Dermis microvascular lymphatic vessel endothelial cell (primary cell): ENCODE measurements at places on chromosomes 1 and 21.

DNA sequence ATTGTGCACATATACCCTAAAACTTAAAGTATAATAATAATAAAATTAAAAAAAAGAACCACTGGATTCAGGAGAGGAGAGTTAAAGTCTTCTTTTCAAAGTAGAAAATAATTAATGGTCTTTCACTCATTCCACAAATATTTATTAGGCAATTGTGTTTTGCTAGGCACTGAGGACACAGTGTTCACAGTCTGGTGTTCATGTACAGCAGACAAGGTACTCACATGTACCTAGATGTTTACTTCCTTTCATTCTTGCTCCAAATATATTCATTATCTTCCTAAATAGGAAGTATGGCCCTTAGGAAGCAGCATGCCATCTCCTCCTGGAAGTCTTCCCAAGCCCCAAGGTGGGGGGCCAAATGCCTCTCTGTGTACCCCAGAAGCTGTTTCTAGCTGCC lies 265.0 kb downstream of the NPHP4 start:
- no peak for DNase-seq

- peak; percentile 68 for DNase-seq
Observed at GRCh38 chr1:206912445-206913095, 9.2 kb downstream of the FCMR start.

GRCh38 chr1:56472860-56473259 lies 106.5 kb downstream of the PLPP3 start:
- DNase-seq, result no peak

DNA sequence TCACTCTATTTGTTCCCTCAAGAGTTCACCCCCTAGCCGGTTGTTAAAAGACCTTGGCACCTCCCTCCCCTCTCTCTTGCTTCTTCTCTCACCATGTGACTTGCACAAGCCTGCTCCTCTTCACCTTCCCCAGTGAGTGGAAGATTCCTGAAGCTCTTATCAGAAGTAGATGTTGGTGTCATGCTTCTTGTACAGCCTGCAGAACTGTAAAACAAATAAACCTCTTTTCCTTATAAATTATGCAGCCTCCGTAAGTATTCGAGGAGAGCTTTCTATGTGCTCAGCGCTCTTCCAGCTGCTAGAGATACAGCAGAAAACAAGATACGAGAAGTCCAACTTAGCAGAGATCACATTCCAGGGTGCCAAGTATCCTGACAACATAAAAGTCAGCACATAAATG lies 147.0 kb upstream of the RUNX1 start:
- no peak for DNase-seq

DNA sequence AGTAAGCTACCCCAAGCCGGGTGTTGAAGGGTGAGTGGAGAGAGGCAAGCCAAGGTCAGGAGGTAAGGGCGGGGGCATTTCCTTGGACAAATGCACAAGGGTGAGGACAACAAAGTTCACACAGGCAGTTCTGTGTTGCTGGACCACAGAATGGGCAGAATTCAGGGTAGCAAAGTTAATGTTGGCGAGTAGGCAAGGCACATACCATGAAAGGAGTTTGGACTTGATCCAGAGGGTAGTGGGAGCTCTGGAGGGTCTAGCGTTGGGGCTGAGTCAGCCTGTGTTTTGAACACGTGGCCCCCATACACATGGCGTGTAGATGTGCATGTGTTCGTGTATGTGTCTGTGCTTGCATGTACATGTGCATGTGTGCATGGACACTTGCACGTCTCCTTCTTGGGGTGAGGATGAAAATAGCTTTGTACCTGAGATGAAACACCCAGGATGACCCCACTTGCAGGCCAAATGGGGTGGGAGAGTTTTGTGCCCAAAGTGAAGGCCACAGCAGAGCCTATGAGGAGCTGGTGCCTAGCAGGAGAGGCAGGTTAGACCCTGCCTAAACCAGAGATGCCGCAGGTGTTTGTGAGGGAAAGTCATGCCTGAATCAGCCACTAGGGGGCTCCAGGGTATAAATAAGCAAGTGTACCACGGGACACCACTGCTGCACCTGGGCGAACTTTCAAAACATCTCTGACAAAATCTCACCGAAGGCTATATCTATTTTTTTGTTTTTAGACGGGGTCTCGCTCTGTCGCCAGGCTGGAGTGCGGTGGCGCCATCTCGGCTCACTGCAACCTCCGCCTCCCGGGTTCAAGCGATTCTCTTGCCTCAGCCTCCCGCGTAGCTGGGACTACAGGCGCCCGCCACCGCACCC lies 21.8 kb downstream of the SLC27A3 start:
- DNase-seq, result peak; percentile 56

DNA sequence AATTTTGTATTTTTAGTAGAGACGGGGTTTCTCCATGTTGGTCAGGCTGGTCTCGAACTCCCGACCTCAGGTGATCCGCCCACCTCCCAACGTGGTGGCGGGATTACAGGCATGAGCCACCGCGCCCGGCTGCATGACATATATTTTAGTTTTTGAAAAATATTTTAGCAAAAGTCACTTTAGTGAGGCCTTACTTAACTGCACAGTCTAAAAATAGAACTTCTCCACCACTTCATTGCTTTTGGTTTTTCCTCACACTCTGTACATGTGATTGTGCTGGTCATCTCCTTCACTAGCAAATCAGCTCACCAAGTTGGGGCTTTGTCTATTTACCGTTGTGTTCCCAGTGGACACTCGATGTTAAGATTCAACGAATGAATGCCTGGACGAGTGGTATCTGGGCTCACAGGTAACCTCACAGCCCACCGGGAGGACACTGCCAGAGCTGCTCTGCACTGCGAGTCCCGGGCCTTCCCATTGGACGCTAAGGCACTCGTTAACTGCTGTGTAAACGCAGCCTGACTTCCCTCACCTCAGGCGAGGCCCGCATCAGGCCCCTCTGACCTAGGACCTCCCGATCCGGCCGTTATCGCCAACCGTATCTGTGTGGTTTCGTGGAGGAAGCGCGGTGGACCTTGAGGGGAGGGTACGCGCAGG lies 14.0 kb upstream of the ZNF692 start:
- peak; percentile 52 for DNase-seq

GRCh38 chr1:223843934-223844786 lies 1.6 kb downstream of the TP53BP2 start:
- no peak for DNase-seq

- no peak for DNase-seq
Observed at GRCh38 chr1:168958562-168959289, 147.8 kb upstream of the ATP1B1 start.

GRCh38 chr1:167762061-167762746 lies 40.4 kb downstream of the MPZL1 start:
- no peak for DNase-seq

DNA sequence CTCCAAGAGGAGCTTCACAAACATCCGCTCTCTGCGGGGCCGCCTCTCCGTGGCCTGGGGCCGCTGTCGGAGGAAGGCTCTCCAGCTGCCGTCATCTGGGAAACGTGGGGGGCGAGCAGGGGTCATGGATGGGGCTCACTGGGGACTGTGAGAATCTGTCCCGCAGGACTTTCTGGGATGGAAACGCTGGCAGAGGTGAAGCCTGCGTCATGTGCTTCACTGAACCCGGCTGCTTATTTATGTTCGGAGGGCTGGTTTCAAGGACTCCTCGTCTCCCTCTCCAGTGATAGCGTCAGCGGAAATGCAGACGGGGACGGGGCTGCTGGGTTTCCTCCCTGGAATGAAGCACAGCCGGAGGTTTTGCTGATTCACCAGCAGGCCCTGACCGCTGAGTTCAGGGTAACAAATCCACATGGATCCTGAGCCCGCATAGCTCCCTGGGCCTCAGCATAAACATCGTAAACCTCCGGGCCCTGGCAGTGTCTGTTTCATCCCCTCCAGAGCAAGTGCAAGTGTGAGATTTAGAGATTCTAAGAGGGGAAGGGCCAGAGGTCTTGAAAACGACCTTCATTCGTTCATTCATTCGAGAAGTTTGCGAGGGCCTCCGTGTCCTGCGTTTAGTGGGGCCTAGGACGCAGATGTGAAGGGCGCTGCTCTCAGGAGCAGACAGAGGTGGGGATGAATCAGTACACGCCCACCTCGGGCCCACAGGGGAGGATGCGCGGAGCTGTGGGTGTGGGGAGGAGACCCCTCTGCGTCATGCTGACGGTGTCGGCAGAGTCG lies 7.0 kb upstream of the POFUT2 start:
- DNase-seq, result peak; percentile 99

- DNase-seq, result no peak
Observed at GRCh38 chr21:44532712-44533111, 7.3 kb downstream of the KRTAP10-1 start.

DNA sequence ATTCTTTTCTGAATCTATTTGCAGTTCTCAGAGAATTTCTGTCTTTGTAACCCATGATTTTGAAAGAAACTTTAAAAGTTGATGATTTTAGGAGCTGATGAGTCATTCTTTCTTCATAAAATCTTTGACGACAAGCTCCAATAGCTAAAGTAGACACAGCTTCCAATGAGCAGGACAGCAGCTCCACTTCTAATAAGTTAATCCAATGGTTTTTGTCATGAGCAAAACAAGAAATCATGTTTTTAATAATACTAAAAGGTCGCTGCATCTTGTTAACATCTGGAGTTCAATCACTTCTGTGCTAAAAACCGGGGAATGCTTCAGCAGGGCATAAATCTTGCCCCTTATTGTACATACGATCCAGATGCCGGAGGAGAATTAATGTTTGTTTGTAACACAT lies 48.9 kb upstream of the GORAB start:
- DNase-seq, result no peak

- no peak for DNase-seq
Observed at GRCh38 chr1:45123358-45123757, 83.0 kb downstream of the ZSWIM5 start.

DNA sequence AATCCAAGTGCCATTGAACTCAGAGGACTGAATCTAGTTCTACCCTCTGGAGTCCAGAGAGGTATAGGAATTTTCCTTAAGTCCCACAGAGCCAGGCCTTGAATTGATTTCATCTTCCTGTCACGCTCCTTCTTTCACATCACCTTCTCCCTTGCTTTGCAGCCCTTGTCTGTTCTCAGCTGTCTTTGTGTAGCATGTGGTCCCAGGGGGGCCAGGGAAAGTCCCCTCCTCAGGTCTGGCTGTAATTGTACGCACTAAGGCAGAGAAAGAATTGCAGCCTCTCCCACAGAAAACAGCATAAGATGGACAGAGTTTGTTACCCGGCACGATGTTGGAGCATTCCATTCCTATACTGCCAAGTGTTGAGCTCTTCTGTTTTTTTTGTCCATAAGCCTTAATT lies 153.6 kb downstream of the FAM78B start:
- no peak for DNase-seq

- no peak for DNase-seq
Observed at GRCh38 chr1:44855742-44856141, 12.7 kb upstream of the PTCH2 start.

DNA sequence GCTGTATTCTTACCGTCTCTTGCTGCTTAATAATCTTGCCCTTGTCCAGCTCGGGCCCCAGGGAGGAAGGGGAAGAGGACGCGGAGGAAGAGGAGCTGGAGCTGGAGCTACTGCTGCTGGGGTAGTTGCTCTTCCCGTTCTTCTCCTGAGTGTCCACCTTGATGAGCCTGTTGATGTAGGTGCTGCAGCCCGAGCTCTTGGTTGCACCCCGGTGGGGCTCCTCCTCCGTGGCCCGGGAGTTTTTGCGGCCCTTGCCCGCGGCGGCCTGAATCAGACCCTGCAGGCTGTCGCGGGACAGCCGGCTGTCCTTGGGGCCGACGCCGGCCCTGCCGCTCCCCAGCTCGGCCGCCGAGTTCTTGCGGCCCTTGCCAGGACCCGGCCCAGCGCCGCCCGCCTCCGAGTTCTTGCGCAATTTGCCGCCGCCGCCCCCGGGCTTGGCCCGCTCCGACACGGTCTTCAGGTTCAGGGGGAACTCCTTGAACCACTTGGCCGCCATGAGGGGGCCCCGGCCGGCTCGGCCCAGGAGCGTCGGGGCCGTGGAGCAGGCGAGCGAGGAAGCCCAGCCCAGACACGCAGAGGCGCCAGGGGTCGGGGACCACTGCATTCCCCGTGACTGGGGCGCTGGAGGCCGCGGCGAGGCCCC lies 475 bp upstream of the TDRD10 start:
- DNase-seq, result no peak

DNA sequence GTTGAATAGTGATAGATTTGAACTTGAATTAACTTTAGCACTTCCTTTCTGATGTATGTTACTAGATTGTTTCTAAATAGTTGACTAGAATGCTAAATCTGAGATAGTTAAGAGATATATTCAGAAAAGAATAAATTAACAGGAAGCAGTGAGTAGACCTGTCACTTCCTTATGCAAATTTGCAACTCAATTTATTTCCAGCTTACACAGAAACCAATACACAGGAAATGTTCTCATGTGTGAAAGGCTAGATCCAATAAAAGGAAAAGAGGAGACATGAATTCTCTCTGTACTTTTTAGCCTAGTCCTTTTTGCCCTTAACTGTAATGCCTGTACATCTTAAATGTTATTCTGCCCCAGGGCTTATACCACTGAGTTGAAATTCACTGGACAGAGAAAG lies 522.3 kb downstream of the COL11A1 start:
- no peak for DNase-seq

GRCh38 chr1:44733365-44733764 lies 2.4 kb upstream of the RNU5D-1 start:
- DNase-seq, result peak; percentile 23
